ENCODE measurements at places on chromosomes 12 and 14.

DNA sequence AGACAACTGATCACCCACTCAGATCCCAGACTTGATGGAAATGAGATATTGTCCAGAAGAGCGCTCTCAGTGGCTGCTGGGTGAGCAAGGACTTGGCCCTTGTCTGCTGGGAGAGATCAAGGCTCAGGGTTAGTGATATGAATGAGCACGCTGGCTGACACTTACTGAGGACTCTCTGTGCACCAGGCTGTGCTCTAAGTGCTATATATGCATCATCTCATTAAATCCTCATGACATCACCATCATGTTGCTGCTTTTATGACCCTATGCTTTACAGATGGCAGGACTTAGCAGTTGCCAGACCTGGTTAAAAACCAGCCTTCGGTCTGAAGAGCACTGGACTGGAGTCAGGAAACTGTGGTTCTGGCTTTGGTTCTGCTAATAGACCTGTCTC is 260.9 kb downstream of the VRK1 start:
- no peak for DNase-seq

GRCh38 chr12:65675141-65675621 is 149.1 kb upstream of the HMGA2 start:
- no peak for DNase-seq

GRCh38 chr12:6914947-6915788 is 788 bp downstream of the ENO2 start:
- peak; percentile 50 for DNase-seq

DNA sequence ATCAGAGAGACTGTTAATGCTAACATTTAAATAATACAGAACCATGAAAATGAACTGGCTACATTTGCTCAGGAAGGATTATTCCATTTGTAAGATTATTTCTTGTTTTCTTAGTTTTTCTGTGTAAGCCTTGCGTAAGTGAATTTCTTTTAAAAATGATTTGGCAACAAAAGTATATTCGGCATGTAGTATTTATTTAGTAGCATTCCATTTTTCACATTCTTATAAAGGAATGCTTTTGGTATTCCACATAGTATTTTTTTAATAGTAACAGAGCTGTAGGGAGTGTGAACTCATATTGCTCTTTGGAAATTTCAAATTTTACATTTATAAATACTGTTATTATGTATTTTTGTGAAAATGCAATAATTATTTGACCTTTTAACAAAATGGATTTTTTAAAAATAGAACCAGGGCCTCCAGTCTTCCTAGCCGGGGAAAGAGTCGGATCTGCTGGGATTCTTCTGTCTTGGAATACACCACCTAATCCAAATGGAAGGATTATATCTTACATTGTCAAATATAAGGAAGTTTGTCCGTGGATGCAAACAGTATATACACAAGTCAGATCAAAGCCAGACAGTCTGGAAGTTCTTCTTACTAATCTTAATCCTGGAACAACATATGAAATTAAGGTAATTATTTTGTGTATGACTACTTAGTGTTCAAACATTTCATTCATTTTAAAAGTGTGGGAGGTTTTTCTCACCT is 1.2 kb downstream of the PTPRQ start:
- DNase-seq = no peak

GRCh38 chr14:77421201-77421600 is 2.1 kb downstream of the NOXRED1 start:
- no peak for DNase-seq

GRCh38 chr12:102197789-102198188 is at the start of gene PMCH:
Gene PMCH (minus strand): TSS chr12:102197833. CDS start chr12:102197770, 63 bp downstream.
- DNase-seq = no peak

DNA sequence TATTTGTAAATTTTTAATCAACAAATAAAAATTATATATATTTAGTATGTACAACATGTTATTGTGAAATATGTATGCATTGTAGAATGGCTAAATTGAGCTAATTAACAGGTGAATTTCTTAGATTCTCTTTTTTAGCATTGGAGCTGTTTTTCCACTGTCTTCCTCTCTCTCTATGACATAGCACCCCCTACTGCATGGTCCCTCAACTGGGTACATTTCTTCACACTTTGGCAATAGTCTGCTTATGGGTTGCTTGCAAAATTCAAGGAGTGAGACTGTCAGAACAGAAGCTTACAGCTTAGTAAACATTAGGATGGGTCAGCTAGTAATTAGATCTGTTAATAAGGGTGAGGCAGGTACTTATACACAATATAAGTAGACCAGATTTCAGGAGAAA is 658.5 kb upstream of the MGAT4C start:
- DNase-seq = no peak

- no peak for DNase-seq
These were observed 53.8 kb downstream of the TRPV4 start for GRCh38 chr12:109779382-109779781.

- no peak for DNase-seq
These were observed 6.5 kb upstream of the SLC2A14 start for GRCh38 chr12:7879246-7879645.

GRCh38 chr14:99093532-99094517 is 178.2 kb downstream of the BCL11B start:
- no peak for DNase-seq

- DNase-seq = peak; percentile 90
These were observed 516 bp downstream of the PCBP2 start for GRCh38 chr12:53452159-53453077.

DNA sequence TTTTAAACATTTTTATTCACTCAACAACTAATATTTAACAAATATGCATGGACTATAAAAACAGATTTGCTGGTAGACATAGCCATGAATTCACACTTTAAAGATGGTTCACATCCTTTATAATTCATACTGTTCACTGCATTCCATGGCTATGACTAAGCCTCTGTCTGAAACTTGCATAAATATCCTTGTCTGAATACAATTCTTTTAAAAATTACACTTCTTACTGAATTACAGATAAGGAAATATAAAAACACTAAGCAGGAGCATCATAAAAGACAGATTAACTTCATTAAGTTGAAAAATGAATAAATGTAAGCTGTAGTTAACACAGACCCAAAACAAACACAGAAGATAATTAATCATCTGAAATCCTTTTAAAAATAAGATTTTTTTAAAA is 53.8 kb downstream of the GXYLT1 start:
- no peak for DNase-seq

DNA sequence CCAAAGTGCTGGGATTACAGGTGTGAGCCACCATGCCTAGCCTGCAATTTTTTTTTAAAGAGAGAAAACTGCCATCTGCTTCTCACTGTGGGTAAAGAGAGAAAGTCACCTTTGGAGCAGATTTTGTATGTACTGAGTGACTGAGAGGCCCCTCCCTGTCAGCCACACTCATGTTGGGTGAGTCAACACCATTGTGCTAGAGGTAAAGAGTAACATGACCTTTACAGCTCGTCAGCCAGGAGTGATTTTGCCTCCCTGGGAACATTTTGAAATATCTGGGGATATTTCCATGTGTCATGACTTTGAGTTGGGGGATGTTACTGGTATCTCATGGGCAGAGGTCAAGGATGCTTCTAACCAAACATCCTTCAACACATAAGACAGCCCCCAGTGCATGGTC is 115.2 kb downstream of the KSR2 start:
- DNase-seq = no peak

DNA sequence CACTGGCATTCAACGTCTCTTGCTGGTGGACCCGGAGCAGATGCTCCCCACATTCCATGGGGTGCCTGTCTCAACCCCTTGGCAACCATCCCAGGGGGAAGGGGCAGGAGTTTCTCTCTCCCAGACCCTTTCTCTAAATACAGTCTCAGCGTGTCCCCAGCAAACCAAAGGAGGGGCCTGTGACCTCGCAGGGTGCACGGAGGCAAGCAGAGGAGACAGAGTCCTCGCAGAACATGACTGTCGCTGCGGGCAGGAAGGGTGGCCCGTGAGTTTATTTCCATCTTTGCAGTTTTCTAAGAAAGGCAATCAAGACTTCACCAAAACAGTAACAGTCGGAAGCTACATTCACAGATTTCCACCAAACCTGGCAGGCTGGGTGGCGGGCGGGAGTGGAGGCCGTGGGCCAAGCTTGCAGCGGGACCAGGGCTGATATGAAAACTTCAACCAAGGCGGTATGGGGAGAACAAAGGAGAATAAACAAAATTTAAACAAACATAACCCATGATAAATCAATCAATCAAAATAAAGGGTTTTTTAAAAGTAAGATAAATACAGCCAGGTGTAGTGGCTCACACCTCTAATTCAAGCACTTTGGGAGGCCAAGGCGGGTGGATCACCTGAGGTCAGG is 18.6 kb downstream of the BRF1 start:
- DNase-seq = no peak

- DNase-seq = no peak
These were observed 2.2 kb downstream of the L3HYPDH start for GRCh38 chr14:59481871-59482540.

DNA sequence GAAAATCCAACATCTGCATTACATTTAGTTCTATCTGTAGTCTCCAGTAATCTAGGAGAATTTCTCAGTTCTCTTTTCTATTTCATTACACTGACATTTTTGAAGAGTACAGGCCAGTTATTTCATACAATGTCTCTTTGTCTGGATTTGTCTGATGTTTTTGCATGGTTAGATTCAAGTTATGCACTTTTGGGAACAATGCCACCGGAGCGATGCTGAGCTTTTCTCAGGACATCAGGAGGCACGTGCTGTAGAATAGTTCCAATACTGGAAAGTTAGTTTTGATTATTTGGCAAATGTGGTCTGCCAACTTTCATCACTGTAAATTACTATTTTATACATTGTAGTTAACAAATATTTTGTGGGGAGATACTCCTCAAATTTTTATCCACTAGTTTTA is 43.1 kb downstream of the ALDH1L2 start:
- no peak for DNase-seq

DNA sequence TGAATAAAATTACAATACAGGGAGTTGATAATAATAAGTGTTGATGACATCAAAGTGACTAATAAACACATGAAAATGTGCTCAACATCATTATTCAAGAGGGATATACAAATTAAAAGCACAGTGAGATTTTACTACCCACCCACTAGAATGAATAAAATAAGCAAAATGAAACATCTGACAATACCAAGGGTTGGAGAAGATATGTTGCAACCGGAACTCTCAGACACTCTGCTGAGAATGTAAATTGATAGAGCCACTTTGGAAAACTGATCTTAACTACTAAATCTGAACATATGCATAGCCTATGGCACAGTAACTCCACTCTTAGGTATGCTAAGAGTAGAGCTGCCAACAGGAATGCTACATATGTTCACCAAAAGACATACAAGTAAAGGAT is 44.0 kb upstream of the CEP83 start:
- no peak for DNase-seq

DNA sequence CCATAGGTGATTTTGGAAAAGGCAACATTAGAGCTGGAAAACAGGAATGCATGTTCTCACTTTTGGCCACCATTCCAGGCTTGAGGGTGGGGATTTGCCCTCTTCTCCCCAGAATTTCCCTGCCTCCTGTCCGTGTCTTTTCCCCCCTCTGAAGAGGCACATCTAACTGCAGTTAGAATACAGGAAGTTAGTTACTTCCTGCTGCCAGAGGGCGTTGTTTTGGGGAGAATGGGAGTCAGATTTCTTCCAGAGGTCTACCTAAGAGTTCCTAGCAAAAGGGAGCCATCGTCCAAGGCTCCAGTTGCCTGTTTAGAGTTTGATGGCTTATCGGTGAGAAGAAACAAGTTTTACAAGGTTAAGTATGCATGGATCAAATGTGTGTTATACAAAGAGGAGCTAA is 112.8 kb upstream of the IGF1 start:
- no peak for DNase-seq

DNA sequence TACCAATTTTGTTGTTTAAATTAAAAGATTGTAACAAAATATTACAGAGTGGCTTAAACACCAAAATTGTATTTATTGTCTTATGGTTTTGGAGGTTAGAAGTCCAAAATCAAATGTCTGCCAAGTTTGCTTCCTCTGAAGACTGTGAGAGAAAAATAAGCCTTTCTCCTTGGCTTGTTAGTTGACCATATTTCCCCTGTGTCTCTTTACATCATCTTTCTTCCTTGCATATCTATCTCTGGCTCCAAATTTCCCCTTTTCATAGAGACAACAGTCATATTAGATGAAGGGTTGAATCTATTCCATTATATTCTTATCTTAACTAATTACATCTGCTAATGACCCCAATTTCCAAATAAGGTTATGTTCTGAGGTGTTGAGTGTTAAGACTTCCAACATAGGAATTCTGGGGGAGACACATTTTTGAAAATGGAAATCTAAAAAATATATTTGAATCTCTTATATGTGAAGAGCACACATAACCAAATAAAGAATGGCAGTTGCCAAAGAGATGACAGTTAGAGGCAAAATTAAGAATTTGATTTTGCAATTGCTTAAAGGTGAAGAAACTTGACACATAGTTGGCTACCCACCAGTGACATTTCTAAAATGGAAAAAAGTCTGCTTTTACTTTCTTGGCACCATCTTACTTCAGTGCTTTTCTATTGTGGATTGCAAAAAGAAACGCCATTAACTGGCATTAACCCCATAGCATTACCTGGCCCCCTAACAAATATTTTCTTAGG is 407.2 kb downstream of the FSCB start:
- DNase-seq = no peak

- DNase-seq = no peak
These were observed 189.1 kb downstream of the PIWIL1 start for GRCh38 chr12:130526813-130527212.

DNA sequence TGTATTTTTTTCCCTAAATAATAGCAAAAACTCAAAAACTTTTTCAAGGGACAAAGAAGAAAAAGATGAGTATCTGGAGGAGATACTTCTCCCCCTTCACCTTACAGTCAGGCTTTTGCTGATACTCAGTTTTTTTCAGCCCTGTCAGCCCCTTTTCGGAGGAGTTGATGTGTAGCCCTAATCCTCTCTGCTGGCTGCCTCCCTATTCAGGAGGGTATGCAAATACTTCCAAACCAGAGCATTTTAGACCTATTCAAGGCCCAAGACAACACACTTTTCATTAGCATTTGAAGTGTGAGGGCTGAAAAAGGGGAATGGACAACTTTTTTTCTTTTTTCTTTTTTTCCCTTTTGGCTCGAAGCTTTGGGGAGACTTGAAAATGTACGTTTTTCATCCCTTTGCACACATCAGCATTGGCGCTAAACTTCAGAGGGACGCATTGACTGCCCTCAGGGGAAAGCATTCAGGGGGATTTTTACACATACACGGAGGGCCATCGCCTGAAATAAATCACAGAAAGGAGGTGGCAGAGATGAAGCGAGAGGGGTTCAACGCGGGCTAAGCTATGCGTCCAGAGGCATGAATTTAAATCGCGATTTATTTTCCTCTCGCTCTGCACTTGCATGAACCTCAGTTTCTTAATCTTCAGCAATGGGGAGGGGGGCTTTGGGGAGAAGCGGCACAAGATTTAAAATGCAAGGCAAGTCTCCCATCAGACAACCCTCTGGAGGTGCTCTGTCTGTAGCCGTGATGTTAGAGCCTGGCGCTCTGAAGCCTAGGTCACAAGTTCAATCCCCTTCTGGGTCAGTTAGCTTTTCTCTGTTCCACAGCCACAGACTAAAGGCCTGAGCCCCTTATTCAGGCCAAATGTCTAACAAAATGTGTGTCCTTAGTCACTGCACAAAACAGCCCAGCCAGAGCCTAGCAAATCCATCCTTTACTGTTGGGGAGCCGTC is 86.3 kb downstream of the ASCL1 start:
- DNase-seq = no peak
